RCC 7860 (cell line): ENCODE measurements at places on chromosomes 4 and X.

DNA sequence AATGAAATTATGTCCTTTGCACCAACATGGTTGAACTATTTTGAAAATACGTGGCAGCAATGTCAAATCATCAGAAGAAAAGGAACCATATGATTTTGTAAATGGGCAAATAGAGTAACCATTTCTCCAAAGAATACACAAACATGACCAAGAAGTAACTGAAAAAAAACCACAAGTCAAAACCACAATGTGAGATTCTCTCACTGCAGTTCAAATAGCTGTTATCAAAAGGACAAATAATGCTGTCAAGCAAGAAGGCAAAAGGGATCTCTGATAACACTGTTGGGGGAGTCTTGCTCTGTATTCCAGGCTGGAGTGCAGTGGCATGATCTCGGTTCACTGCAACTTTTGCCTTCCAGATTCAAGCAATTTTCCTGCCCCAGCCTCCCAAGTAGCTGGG lies 280.8 kb upstream of the ZCCHC13 start:
- DNase-seq: no peak

DNA sequence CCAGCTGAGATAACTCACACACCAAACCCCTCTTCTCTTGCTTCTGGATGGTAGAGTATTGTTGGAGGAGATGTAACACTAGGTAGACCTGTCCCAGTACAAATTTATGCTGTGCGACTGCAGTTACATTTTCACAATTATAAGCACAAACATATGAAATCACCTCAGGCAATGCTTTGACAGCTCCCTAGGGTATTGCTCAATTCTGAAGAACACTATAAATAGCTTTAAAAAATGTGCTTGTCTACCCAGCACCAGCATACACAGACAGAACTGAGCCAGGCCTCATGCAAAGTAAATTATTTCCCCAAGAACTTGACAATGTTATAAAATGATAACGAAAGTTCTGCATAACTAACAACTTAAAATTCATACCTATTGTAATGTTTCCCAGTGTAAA lies 1999.1 kb upstream of the ADGRL3 start:
- no peak for DNase-seq

DNA sequence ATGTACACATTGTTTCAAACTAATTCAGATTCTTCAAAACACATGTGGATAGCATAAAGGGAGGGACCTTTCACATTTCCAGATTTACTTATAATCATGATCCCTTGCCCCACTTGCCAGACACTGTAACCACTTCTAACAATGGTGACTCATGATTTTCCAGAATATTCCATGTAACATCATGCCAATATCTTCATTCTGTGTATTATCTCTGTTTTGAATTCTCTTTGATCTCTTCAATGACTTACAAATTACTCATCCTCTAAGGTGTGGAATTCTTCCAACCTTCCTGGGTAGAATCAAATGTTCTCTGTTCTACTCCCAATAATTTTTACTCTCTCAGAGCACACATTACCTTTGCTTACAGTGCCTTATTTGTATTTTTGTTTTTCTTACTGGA lies 517.1 kb downstream of the PCDH7 start:
- DNase-seq: no peak

- DNase-seq: no peak
Measured at GRCh38 chrX:44068043-44068442, 94.9 kb upstream of the NDP start.

GRCh38 chr4:15420642-15421041 lies 7.2 kb upstream of the C1QTNF7 start:
- no peak for DNase-seq

DNA sequence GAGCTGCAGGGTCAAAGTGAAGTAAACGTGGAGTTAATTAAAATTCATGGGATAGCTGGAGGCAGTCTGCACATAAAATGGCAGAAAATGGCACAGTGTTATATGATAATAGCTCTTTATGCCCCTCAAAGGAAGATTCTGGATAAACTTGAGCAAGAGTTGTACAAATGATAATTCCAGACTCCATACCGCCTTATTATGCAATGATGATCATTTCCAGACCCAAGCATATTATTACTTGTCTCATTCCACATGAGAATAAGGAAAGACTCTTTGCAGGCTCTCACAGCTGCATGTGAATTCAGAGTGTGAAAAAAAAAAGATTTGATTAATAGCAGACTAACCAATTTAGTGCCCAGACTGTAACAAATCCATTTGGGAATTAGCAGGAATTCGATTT lies 105.4 kb downstream of the STK32B start:
- no peak for DNase-seq

DNA sequence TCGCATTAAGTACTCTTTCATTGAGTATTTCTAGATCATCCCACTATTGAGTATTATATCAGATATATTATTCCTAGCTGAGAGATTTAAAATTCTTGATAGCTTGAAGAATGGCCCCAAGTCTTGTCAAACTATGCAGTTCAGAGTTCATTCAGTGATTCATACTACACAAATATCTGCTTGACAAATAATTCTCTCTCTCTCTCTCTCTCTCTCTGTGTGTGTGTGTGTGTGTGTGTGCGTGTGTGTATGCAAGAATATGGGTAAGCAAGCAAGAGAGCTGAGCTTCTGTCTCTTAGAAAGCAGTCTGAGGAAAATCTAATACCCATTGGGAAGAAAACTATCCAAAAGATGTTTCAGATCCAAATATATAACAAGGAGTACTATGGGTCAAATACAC lies 142.0 kb downstream of the SLC10A7 start:
- DNase-seq: no peak

- DNase-seq: no peak
Measured at GRCh38 chr4:10620935-10621488, 63.6 kb downstream of the CLNK start.

DNA sequence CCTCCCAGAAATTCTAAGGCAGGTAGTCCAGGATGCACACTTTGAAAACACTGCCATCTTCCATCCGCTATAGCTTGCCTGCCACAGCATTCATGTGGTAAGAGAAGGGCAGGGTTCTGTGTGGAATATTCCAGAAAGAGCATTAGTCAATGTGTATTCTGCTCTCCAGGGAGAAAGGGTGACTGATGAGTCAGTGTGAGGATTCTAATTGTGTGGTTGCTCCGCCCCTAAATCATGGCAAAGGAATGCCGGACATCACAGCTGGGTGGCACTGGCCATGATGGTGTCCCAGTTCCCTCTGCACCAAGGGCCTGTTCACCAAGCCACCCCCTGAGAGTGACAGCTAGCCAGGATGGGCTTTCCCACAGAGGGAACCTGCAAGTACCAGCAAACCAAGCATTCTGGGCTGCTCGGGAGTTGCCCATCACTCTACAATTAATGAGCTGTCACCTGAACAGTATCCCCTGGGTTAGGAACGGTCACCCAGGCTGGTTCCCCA lies 9.5 kb downstream of the IDS start:
- peak; percentile 93 for DNase-seq

GRCh38 chrX:109782994-109783700 lies 50.1 kb upstream of the ACSL4 start:
- no peak for DNase-seq

DNA sequence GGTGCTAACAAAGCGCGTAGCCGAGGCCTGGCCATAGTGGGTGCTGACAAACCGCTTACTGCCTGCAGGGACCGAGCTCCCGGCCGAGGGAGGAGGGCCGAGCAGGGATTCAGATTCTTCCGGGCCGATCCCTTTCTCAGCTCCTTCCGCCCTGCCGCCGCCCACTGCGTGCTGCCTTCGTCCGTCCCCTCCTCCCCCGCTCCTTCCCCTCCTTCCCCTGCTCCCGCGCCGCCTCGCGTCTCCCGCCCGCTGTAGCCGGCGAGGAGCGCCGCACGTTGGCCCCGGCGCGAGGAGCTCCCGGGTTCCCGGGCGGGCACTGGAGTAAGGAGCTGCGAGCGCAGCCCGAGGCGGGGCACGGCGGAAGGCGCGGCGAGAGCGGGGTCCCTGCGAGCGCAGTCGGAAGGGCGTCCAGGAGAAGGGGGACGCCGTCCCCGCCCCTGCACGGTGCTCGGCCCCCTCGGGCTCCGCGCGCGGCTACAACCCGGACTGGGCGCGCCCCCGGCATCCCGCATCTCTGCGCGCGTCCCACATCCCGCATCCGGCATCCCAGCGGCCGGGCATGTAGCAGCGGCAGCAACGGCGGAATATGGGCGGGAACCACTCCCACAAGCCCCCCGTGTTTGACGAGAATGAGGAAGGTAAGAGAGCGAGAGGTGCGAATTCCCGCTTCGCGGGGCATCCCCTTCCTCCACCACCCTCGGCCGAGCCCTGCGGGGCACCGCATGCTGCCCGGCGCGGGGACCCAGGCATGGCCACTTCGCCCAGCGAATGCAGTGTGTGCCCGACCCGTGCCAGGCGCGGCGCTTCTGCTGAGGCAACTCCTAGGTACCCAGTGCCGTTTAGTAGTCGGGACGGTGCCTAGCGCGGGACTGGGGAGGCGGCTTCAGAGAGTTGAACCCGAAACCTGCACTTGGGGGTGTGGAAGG lies at the start of gene STK32B:
Gene STK32B, plus strand, starts transcription at position 203 of the 926 bp plus-strand sequence.
- DNase-seq: peak; percentile 33

- no peak for DNase-seq
Measured at GRCh38 chr4:116401293-116401692, 684.1 kb downstream of the TRAM1L1 start.

- DNase-seq: peak; percentile 17
Measured at GRCh38 chr4:149980941-149981340, 97.3 kb upstream of the DCLK2 start.

DNA sequence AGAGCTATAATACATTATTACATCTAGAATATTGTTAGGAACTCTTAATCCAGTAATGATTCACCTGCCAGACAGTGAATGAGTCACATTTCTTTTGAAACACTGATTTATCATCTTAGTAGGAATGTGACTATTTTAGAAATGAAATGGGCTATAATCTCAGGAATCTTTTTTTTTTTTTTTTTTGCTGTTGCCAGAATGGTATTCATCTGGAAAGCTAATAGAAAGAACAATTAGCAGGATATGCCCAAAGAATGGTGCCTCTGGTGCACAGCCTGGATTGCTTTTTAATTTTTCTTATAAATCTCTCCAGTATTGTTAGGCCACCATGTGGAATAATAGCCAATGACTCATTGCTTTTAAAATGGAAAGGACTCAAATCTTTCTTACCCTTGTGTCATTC lies 181.1 kb upstream of the SMIM31 start:
- DNase-seq: peak; percentile 60

GRCh38 chrX:36642052-36642451 lies 366.1 kb upstream of the FAM47C start:
- no peak for DNase-seq

GRCh38 chrX:23855569-23855968 lies 52.2 kb downstream of the APOO start:
- DNase-seq: no peak

DNA sequence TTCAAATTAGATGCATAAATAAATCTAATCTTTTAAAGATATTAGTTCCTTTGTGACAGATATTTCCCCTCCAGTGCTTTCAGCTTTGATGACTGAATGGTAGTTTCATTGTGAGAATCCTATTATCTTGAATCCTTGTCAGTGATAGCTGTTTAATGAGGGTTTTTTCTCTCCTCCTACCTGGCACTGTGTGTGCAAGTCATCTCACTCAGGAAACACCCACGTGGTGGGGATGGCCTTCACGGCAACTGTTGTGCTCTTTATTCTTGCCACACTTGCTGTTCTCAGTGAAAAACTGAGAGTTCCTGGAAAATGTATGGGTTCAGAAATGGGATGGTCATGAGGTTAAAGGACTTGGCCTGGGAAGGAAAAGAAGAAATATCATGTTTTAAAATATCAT lies 129.9 kb downstream of the SPRY1 start:
- DNase-seq: no peak

- no peak for DNase-seq
Measured at GRCh38 chr4:169791062-169791461, 33.3 kb upstream of the HPF1 start.

- no peak for DNase-seq
Measured at GRCh38 chr4:99875071-99875470, 19.2 kb downstream of the LAMTOR3 start.

DNA sequence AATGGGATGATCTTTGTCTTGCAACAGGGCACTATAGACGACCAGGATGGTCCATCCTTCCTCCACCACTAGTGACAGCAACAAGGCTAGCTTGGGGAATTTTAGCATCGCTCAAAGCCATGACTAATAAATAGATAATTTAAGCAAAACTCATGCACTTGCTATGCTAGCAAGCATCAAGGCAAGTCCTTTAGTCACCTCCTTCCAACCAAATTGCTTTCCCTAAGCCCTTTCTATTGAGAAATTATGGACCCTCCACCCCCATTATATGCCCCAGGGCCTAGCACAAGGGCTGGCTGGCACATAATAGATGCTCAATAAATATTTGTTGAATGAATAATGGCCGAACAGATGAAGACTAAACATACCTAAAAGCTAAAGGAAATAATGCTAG lies 28.6 kb downstream of the SLC16A2 start:
- DNase-seq: peak; percentile 52

DNA sequence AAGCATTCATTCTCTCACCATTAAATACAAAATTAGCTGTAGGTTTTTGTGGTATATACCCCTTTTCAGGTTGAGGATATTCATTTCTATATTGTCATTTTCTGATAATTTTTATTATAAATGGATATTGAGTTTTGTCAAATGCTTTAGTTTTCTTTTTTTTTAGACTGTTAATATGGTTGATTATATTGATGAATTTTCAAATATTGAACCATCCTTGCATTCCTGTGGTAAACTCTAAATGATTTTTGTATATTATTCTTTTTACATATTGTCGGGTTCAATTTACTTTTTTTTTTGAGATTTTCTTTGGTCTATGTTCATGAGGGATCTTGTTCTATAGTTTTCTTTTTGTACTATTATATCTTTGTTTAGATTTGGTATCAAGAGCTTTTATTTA lies 165.1 kb downstream of the GPAT3 start:
- no peak for DNase-seq

DNA sequence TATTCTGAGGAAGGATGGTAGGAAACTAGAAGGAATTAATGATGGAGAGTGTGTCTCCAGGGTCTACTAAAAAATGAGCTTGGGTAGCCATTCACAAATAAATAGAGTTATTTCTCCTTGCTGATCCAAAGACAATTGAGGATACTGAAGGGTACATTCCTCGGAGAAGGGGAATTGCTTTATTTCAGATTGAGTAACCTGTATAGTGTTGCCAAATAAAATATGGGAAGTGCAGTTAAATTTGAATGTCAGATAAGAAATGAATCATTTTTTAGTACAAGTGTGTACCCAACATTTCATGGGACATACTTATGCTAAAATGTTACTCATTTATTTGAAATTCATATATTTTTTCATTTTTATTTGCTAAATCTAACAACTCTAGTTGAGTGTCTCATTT lies 16.0 kb upstream of the VSIG1 start:
- DNase-seq: no peak
